ENCODE measurements at places on chromosomes 5 and 9.

- DNase-seq, result peak; percentile 52
Measured at GRCh38 chr9:91197232-91198181, 164.2 kb downstream of the AUH start.

DNA sequence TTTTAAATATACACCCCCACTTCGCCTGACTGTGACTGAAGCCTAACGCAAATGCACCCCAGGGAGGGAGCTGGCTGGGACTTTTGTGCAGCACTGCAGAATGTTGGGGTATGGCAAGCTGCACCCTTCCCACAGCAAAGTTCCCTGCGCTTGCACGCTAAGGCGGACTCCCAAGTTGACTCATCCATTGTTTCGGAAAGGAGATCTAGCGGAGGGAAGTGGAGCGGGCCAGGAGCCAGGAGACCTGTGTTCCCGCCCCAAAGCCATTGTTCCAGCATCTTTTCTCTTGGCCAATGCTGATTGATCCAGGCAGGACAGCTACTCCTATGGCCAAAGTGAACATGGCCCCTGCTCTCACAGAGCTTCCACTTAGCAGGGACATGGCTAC is 202.9 kb downstream of the AOPEP start:
- peak; percentile 68 for DNase-seq

GRCh38 chr9:87420884-87421283 is 76.8 kb upstream of the DAPK1 start:
- no peak for DNase-seq

DNA sequence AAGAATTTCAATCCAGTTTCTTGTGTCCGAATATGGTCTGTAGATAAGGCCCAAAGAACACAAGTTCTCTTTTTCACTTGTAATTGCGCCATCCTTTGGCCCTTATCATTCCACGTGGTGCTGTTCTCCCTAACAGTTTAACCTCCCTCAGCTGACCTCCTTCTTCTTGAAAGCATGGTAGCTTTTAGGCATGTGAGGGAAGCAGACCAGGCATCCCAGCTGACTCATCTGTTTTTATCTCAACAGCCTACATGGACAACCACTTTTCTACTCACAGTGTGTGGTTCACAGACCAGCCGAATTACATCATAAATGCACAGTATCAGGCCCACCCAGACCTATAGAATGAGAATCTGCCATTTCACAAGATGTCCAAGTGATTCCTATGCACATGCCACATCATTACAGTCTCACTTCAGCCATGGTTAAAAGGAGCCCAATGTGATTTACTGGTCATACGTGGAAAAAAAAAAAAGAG is 26.9 kb upstream of the PLIN2 start:
- no peak for DNase-seq

- no peak for DNase-seq
Measured at GRCh38 chr9:2138646-2139045, 123.5 kb downstream of the SMARCA2 start.

DNA sequence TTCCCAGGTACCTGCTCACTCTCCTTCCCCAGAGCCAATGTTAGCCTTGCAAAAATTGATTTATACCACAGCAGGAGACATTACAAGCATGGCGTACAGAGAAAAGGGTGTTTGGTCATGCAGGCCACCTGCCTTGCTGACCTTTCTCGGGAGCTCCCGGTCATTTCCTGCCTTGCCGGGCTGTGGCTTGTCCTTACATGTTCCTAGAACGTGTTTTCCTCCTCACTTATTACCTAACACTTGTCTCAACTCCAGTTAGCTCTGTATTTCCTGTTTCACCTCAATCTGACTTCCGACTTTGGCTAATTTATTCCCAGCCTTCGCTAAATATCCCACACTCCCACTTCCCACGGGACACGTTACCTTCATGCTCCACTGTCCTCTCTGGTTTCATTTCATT is 282.5 kb downstream of the ICE1 start:
- DNase-seq, result no peak

DNA sequence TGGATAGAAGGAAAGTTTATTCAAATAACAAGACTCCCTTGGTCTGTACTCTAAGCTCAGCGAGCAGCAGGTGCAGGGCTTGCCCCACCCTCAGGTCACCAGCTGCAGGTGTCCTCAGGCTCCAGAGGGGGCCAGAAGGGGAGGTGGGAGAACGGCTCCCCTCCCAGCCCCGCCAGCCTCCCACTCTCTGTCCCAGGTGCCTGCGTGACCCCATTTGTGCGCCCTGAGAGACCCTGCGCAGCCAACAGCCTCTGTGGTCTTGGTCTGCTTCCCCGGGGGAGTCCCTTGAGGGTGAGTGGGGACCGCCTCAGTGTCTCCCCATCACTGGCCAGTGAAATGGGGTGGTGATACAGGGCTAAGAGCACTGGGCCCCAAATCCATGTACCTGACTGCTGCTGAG is 62.3 kb upstream of the STXBP1 start:
- no peak for DNase-seq

DNA sequence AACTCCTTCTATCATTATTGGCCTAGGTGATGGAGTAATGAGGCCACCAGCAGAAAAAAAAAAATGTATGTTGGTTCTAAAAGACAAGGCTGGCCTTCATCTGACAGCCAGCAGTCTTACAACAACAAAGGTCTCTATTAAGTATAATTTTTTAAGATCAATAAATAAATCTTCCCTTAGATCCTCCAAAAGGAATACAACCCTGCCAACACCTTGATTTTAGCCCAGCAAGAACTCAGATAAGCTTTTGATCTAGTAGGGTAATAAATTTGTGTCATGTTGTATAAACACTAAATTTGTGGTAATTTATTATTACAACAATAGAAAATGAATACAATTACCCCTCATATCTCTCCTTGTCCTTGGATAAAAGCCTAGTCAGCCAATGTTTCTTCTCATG is 633.2 kb upstream of the FAM174A start:
- DNase-seq, result no peak

GRCh38 chr9:128845186-128845931 is 15.8 kb upstream of the SPOUT1 start:
- DNase-seq, result no peak

DNA sequence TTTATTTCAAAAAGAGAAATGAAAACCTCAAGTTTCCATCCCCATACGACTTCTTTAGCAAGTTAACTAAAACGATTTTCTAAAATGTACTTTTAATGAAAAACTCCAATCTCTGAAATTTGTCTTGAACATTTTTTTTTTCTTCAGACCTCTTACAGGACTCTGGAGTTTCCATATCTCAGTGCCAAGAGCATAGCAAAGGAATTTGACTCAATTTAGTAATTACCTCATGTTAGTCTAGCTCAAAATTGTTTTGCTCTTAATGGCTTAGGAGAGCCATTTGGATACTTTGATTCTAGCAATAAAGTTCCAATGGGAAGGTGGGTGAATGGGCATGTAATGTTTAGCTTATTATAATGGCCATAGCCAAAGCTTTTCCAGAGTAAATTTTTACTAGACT is 26.0 kb upstream of the SPATA31D4 start:
- DNase-seq, result no peak

DNA sequence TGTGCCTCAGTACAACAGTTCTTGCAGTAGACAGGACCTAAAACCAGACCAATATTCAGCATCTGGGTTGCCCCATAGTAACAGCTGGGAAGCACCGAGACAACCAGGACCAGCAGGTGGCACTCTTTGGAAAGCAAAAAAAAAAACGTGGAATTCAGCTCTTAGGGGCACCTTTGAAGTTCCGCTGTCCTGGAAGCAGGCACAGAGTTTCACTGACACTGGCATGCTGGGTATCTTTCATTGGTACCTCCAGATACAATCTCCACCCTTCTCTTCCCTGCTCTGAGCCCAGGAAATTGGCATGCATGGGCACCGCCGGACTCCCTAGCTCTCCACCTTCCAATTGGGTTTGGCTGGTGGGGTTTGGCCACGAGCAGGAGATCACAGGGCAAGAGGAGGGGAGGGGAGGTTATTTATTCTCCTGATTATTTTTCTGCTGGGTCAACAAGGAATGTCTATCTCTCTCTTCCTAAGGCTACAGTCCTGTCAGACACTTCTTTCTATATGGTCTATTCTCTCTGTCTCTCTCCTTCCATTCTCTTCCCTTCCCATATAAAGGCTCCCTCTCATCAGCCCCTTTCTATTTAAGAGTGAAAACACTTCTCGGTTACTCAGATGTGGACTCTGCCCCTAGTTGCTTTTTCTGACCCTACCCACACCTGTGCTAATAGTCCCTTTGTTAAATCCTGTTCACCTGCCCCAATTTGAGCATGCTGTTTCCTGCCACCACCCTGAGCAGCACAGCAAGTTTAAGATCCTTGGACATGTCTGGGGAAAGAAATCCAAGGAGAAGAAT is 1.9 kb upstream of the IDNK start:
- peak; percentile 36 for DNase-seq

- no peak for DNase-seq
Measured at GRCh38 chr9:126703866-126704156, 90.1 kb downstream of the LMX1B start.

- no peak for DNase-seq
Measured at GRCh38 chr9:34046784-34047379, 1.8 kb downstream of the UBAP2 start.

GRCh38 chr9:106724566-106724965 is 138.4 kb upstream of the ZNF462 start:
- DNase-seq, result no peak

GRCh38 chr9:98890256-98890655 is 53.5 kb upstream of the COL15A1 start:
- no peak for DNase-seq

DNA sequence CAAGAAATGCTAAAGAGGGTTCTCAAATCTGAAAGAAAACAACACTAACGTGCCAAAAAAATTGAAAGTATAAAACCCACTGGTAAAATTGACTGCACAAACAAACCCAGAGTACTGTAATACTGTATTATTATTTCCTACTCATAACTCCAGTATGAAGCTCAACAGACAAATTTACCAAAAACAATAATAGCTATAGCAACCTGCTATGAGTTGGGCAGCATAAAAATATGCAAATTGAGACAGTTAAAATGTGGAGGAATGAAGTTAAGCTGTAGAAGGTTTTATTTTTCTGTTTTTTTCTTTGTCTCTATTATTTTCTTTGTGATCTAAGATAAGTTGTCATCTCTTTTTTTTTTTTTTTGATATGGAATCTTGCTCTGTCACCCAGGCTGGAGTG is 15.7 kb downstream of the KIF4B start:
- DNase-seq, result no peak

DNA sequence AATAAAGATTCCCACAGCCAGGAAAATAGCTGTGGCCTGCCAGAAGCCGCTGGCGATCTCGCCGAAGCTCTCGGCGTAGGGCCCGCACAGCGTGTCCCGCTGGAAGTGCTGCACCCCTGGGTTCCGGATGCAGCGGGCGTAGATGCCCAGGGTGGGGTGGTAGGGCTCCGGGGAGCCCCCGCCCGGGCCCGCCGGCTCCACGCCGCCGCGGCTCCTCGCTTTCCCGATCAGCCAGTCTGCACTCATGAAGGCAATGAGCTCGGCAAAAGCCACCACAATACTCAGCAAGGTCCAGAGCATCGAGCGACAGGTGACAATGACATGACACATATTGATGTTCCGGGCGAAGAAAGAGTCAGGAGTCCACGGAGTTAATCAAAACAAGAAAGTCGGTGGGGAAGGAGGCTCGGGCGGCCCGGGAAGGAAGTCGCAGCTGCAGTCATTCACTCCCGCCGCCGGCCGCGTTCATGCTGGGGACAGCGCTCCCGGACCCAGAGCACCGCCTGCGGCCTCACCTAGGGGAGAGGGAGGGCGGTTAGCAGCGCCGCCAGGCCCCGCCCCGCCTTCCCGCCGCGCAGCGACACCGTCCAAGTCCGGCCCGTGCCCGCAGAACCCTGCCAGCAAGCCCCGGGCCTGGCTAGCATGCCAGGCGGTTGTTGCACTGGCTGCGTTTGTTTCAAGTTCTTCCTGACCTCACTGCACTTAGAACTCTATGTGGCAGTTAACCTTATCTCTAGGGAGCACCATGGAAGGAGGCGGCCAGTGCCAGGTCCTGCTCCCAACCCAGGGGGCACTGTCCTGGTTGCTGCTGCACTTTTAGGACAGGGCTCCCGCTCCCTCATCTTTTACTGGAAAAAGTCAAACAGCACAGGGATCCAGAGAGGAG is 138.4 kb downstream of the LHFPL2 start:
- DNase-seq, result peak; percentile 89

DNA sequence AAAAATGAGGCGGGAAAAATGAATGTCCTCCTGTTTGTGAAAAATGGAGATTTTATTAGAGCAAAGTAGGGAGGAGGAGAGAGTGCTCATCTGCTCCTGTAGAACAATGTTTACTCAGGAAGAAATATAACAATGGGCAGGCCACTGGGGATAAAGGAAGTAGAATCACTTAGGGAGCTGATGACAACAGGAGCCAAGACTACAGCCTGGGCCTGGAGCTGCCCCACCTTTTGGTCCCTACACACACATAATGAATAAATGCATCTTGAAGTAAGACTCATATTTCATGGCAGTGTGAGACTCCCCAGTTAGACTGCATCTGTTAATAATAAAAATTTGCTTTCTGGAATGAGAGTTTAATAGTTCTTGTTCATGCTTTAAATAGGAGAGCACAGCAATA is 1939.8 kb downstream of the EFNA5 start:
- no peak for DNase-seq

DNA sequence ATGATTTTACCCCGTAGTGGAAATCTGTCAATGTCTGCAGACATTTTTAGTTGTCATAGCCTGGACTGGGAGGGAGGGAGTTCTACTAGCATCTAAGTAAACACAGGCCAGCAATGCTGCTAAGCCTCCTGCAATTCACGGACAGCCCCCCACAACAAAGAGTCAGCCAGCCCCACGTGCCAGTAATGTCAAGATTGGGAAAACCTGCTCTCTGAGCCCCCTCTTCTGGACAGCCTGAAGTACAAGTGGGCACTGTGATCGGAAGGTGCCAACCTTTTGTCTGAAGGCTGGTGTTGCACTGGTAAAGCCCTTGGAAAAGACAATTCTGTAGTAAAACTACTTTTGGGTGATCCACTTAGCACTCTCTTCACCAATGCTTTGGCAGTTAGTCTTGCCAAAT is 154.5 kb downstream of the TARS1 start:
- DNase-seq, result no peak

GRCh38 chr9:99859243-99859980 is 37.7 kb downstream of the NR4A3 start:
- no peak for DNase-seq

DNA sequence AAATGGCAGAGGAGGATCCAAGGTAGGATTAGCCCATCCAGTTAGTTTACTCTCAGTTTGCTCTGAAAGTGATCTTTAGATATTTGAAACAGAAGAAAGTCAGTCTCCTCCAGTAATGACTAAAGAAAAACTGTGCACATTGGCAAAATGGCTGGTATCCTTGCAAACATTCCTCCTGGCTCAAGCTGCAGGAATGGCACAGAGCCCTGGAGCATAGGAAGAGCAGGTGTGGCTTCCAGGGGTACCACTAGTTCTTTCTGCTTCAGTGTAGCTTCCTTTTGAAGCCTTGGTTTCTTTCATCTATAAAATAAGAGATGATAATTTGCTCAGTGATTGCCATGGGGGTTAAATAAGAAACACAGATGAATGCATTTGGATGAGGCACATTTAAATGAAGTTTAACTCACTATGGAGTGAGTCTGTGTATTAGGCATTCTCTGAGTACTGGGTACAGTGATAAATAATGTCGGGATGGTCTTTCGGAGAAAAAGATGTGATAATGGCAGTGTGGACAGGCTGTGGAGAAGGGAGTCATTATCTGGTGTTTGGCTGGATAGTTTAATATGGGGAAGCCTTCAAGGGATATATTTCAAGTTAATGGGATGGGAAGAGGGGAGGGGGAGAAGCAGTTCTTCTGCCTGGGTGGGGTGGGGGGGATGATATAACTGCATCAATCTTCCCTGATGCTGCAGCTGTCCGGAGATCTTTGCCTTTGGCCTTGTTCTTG is 217.3 kb upstream of the KLF4 start:
- DNase-seq, result no peak
